ENCODE measurements at places on chromosomes 5 and 9. TPM values are rescaled to one million over a fixed set of nuclear protein-coding genes. Genes with fewer than 3 reads are reported as not detected.

The QRFP gene
- not detected for polyA plus RNA-seq

The MFAP3 gene
- polyA plus RNA-seq, result 15.2 TPM

The WDR31 gene
- polyA plus RNA-seq, result 0.19 TPM

The RLN2 gene
- not detected for polyA plus RNA-seq

The FOXD4L3 gene
- polyA plus RNA-seq, result not detected

The PCDHGA6 gene
- polyA plus RNA-seq, result 4.7 TPM

The S1PR3 gene
- 28.4 TPM for polyA plus RNA-seq

Measured in IMR-90 (cell line).